ENCODE measurements at places on chromosomes 2 and 18. TPM values are rescaled to one million over a fixed set of nuclear protein-coding genes. Genes with fewer than 3 reads are reported as not detected.
A peak's percentile ranks its signal among the peaks of the same experiment; 100 is the strongest.

Gene MFSD2B
- not detected for total RNA-seq

GRCh38 chr2:212536817-212537725 is 1.5 kb downstream of the ERBB4 start:
- DNase-seq, result peak; percentile 67

DNA sequence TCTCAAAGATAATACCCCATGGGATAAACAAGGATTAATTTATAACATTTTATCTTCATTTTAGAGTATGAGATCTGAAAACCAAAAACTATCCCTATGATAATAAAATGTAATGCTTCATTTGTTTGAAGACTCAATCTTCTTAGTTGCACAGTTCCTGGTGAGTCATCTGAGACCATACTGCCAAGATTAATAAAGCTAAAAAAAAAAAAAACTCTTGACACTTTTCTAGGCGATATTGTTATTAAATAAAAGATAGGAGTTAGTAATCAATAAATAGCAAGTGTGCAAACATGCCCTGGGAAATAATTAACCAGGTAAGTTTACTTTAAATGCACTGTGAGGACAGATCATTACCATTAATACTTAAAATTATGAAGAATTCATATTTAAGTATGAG is 83.9 kb downstream of the RPE start:
- no peak for DNase-seq

GRCh38 chr2:126783341-126783740 is 115.3 kb upstream of the TEX51 start:
- no peak for DNase-seq

Measured in chondrocyte (in vitro differentiated cells).